Activated CD4-positive, alpha-beta T cell treated with anti-CD3 and anti-CD28 coated beads, Interleukin-2, amount 10 ng/mL, durations not matched to agents 7 days and 5 days (primary cell): ENCODE measurements at places on chromosomes 2 and 18.

- DNase-seq, result no peak
These were observed 97.3 kb downstream of the TACR1 start for GRCh38 chr2:75102011-75102410.

DNA sequence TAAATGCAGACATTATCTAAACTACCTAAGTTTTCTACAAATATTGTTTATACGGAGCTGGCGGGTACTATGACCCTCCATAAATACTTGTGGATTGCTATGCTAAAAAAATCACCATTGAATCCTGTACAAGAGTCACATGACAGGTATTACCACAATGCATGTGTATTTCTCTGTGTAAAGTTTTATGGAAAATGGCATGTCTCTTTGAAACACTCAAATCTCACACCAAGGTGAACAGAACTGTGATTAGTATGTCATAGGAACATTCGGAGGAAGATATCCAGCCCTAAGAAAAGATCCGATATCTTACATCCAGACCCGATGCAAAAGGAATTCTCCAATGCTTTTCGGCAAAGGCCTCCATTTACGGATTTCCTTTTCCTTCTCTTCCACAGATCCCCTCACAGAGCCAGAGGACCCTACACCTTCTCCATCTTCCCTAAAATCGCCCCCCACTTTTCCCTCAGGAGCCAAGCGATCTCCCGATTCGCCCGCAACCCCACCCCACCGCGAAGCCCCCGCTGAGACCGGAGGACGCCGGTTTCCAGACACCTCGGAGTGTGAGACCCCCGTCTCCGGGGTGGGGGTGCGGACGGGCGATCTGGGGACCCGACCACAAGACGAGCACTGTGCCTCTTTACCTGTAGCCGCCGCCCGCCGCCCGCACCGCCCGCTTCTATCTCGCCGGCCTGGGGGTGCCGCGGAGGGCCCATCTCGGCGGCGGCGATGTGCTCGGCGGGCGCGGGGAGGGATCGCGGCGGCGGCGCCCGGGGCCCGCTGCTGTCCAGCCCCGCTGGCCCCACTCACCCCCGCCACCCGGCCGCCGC lies 1.2 kb downstream of the SAP130 start:
- DNase-seq, result no peak

DNA sequence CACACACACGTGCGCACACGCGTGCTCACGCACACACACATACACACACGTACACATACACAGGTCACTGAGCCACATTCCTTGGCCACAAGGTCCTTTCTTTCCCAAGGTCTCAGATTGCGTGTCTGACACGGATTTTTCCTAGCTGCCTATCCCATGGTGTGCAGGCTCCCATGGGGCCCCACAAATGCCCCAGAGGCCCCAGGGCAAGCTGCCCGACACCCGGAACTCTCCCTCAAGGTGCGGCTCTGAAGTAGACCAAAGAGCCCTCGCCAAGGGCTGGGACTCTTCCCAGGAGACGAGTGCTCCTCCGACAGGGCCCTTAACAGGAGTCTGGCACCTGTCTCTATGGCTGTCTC lies 46.7 kb downstream of the SDC1 start:
- DNase-seq, result no peak

DNA sequence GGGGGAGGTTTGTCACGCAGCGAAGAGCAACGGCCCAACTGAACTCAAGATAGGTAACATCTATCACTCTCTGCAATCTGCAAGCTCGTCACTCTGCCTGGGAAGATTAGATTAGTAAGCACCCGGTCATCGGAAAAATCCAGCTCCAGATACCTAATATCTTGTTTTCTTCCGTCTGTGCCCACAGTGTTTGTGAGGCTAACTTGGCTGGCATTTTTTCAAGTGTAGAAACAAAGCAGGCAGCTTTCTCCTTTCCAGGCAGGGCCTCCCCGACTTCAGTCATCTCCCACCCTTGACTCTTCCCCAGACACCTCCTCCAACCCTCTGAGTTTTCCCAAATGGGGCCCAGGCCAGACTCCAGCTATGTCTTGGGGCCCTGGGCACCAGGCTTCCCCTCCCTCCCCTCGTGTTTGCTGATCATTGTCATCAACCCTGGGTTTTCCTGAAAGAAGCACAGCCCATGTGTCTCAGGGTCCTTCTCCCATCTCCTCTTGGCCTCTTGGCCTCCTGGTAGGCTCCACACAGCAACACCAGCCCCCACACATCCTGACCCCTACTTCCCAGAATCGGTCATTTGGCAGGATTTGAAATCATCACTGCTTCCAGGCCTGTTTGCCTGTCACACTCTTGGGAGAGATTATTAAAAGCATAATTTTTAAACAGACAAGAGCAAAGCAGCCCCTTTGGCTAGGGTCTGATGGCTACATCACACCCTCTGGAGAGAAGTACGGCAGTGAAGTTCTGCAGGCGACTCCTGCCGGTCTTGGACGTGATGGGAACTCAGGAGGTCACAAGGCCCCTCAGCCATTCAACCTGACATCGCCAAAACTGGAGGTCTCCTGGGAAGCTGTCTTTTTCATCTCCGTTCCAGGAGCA lies 144.9 kb upstream of the ID2 start:
- DNase-seq, result no peak

DNA sequence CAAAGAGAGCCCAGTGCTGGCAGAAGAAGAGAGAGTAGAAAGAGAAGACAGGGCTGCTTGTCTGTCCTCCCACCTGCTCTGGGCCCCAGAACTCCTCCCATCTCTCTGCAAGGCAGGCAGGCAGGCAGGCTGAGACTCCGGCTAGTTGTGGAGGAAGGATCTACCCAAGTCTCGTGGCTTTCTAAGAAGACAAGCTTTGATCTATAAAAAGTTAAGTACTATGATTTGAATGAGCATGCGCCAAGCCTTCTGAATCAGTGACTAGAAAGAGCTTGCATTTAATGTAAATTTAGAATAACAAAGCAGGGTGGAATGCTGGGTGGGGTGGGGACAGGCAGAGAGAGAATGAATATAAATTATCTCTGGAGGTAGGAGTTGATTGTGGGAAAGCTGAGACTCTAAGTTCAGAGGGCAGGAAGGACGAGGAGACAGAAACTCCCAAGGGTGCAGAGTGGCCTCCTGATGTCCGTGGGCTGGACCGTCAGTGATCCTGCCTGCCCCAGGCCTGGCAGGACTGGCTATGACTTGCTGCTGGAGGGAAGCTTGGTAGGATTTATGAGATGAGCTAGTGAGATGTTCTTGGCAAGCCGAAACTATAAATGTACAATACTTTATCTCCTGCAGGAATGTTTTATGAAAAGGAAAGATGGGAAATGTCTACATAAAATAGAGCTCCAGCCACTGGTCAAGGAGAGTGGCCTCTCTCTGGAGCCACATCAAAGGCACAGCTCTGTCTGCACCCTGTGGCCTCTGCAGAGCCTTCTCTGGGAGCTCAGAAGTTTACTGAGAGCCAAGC lies 447.5 kb downstream of the TNS1 start:
- no peak for DNase-seq

DNA sequence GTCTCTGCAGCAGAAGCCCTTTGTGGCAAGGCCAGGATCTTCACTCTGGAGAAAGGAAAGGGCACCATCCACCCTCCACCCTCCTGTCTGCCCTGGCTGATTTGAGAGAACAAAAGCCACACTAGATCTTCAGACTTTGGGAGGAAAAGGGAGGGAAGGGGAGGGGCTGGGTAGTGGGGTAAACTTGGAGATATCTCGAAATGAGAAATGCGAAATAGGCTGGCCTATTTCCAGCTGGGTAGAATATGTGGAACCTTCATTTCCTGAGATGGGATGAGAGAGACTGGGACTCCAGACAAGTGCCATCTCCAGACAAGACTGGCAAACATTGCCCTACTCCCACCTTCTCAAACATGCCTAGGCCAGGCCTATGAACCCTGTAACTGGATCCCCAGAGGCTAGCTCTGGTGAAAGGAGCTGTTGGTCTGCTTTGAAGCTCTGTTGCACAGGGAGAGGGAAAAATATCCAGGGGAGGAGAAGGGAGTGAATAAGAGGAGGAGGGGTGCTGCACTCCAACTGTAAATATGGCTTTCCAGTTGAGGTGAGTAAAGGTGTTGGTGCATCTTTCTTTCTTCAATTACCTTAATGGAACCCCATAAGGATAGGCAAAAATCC lies 1.7 kb downstream of the HOXD12 start:
- DNase-seq, result no peak

DNA sequence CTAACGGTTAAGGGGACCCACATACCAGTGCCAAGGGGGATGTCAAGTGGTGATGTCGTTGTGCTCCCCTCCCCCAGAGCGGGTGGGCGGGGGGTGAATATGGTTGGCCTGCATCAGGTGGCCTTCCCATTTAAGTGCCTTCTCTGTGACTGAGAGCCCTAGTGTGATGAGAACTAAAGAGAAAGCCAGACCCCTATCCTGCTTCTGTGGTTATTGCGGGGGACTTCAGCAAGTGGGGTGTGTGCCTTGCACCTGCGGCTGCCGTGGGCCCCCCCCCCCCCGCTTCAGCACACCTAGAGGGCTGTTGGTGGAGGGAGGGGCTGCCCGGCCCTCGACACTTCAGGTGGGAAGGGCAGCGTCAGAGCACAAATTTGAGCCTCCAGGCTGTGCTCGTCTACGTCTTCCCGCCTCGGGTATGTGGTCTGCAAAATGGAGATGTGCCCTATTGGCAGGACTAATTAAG lies 6.1 kb downstream of the CTDSP1 start:
- DNase-seq, result peak; percentile 46

DNA sequence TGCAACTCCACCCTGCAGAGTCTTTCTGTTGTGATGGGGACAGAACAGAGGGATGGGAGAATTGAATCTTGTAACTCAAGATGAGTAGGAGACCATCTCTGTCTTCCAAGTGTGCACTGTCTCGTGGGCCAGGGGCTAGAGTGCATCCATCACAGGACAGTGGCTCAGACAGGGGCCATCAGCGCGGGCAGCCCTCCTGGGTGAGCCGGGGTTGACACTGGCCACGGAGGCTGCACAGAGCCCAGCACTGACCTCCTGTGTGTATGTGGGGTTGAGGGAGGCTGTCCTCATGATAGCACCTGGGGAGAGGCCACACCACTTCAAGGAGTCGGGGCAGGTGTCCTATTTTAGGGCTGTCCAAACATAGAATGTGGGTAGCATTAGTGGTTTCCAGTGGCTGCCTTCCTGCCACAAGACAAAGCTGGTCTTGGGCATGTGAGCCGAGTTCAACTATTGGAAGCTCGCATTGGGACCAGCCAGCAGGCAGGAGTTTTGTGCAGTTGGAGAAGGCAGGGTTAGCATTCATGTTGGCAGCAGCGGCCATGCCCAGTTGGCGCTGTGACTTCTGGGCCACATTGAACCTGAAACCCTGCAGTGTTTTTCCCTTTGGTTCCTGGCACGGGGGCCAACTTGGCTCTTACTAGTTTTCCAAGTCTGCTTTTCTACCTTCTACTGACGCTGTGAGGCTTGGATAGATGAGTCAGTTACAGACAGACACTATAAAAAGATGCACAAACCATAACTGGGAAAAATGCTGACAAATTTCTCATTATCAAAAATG lies 45.3 kb downstream of the ACOXL start:
- DNase-seq, result no peak
